ENCODE measurements at places on chromosomes 13 and 19.

DNA sequence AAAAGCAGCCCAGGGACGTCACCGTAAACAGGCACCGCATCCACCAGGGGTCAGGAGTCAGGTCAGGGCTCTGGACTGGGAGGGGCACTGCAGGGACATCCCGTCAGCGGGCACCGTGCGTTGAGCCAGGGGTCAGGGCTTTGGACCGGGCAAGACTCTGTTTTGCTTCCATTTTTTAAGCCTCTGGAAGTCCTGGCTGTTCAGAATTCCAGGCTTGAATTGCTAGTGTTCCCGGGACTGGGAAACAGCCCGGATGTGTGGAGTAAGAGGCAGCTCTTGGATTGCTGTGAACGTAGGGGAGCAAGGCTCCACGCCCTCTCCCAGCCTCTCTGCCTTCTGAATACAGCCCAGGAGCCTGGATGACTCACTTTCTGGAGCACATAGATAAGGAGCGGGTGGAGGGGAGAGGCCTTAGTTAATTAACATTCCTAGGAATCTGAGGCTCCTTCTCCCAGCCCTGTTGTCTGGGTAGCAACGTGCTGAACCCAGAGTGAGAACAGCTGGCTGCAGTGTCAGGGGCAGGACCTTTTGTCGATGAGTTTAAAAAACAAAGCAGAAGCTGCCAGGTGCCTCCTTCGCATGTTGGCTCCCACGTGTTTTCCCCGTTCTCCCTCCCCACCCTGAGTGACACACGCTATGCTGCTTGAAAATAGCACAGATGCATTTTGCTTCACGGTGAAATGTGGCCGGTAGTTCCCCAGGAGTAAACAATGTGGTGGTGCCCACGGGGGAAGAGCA lies 21.9 kb downstream of the ATP11A start:
- no peak for DNase-seq

- DNase-seq: no peak
Measured at GRCh38 chr13:26606631-26607030, 49.1 kb downstream of the WASF3 start.

DNA sequence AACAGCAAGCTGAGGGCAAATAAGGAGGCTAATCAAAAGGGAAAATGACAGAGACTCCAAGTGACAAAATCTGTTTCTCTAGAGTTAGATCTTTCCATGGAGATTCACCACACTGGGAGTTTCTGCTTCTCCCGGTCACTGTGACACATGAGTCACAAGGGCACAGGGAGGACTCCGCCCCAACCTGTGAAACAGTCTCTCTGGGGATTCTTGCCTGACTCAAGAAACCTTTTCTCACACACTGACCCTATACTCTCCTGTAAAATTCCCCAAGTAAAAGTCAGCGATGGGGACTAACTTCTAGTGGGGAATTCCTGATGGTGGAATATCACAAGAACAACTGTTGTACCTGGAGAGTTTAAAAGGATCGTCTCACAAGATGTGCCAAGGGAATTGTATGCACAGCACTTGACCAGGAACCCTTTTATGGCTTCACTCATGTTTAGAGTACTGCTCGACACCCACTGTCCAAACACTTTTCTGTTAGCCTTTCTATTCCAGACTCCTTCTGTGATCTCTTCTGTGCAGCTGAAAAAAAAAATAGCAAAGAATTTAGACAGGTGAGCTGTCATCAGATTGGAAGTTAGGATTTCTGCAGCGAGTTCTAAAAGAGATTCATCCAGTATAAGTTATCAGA lies 46.8 kb upstream of the URAD start:
- no peak for DNase-seq

- peak; percentile 78 for DNase-seq
Measured at GRCh38 chr19:14632286-14632685, 42.4 kb downstream of the ADGRE3 start.

DNA sequence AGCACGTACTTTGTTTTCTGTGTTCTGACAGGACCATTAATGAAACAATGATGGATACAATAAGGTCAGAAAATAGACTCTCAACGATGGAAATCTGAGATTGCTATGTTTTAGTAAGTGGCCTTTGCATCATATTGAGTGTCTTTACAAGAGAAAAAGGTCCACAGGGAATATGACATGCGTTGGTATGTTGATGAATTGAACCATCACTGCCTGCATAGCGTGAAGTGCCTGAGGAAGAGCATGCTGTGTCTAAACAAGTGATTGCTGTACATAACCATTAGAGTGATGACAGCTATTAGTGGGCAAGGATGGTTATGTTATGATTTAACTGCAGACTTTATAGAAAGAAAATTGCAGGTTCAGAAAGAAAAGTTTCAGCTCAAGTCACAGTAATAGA lies 623.2 kb downstream of the SLITRK5 start:
- no peak for DNase-seq

GRCh38 chr13:114130837-114131582 lies 1.4 kb downstream of the RASA3 start:
- DNase-seq: peak; percentile 66

GRCh38 chr13:98856983-98857382 lies 104.5 kb upstream of the SLC15A1 start:
- DNase-seq: no peak

DNA sequence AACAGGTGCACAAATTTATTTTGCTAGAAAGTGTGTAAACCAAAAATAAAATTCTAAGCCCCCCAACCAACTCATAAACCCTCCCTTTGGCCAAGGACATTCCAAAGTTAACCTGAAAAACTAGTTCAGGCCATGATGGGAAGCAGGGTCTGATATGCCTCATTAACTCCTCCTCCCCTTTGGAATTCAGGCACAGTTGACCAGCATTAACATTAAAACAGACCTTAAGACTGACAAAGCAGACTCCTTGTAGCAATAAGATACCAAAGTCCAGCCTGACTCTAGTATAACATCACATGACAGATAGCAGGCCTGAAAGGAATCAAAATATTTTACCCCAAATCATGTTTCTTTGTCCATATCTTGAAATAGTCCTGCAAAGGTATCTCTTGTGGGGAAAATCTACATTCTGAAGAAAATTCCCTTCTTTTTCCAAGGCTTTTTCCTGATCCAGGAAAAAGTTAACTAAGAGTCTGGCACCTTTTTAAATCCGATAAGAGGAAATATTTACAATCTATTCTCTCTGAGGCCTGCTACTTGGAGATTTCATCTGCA lies 19.7 kb downstream of the NEK5 start:
- DNase-seq: no peak

- DNase-seq: no peak
Measured at GRCh38 chr19:610071-610800, 20.6 kb downstream of the HCN2 start.

GRCh38 chr19:50449236-50449899 lies 16.7 kb downstream of the MYBPC2 start:
- DNase-seq: no peak

DNA sequence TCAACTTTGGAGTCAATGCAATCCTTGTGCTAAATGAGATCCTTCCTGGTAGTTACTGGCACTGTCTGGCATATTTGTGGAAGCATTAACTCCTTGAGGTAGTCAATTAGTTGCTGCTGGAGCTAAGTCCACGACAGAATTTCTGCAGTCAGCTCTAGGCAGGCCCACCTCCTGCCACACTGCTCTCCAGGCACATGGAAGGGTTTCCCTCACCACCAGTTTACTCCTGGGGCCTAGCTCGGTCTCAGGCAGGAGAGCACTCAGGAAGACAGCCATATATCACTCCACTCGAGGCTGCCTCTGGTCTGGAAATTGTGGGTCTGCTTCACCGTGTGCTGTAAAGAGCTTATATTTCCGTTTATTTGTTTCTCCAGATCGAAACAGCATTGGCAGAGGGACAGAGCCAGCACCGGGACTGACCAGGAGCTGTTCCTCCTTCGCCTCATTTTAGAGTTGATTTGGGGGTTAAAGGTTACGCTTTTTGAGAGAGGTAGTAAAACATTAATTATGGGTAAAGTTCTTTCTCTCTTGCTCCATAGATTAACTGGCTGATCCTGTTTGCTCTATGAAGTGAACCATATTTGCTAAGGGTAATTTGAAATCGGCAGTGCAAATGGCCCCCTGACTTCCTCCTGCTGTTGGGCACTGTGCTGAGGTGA lies 20.6 kb upstream of the GTF3A start:
- no peak for DNase-seq

GRCh38 chr19:46715975-46716671 lies 791 bp downstream of the PRKD2 start:
- no peak for DNase-seq

DNA sequence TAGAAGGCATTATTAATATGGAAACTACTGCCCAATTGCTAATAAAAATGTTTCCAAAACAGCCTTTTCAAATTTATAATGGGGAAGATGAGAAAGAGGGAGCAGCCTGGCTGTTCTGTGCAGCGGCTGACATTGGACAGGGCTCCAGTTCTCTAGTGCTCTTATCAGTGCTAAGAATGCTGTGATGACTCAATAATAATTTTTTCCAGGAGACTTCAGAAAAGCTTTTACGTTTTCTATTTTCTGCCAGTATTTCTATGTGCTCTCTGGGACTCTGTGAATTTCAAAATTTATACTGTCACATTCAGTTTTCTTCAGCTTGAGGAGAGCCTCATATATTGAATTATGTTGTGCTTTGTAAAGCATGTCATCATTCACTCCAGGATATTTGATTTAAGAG lies 209.6 kb downstream of the VWA8 start:
- no peak for DNase-seq

DNA sequence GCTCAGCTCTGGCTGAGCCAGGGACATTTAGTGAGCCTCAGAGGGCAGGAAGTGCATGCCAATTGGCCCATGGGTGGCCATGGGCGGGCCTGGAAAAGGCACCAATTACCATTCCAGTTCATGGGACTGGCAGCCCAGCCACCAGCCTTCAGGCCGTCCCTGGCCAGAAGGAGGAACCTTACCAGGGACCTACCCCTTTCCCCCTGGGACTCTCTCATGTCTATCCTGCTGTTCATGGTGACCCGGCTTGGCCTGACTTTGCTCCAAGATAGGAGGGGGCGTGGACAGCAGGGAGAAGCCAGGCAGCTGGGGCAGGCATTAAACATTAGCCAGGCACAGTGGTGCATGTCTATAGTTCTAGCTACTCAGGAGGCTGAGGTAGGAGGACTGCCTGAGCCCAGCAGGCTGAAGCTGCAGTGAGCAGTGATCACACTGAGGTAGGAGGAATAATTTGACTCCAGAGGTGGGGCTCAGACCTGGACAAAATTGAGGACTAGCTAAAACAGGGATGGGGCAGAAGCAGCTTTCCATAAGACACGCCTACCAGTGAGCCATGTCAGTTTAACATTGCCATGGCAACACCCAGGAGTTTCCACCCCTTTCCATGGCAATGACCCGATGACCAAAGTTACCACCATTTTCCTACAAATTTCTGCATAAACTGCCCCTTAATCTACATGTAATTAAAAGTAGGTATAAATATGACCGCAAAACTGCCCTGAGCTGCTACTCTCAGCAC lies 14.3 kb upstream of the ZNF426 start:
- DNase-seq: no peak

DNA sequence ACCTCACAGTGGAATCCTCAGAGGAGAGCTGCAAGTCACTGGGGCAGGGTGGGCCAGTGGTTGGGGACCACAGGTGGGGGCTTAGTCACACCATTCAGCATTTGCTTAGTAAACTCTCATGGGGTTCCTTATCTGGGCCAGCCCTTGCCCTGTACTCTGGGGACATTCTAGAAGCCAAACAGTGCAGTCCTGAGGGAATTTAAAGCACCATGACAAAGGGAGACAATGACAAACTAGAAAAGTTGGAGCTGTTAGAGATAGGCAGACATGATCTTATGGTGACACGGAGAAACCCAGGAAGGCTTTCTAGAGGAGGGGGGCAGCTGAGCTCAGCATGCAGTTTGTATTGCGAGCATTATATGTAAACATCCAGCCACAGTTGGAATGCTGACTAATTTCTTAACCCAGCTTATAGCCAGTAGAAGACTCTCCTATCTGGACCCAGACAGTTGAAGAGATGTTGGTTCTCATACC lies 87.6 kb downstream of the ZNF429 start:
- DNase-seq: no peak

DNA sequence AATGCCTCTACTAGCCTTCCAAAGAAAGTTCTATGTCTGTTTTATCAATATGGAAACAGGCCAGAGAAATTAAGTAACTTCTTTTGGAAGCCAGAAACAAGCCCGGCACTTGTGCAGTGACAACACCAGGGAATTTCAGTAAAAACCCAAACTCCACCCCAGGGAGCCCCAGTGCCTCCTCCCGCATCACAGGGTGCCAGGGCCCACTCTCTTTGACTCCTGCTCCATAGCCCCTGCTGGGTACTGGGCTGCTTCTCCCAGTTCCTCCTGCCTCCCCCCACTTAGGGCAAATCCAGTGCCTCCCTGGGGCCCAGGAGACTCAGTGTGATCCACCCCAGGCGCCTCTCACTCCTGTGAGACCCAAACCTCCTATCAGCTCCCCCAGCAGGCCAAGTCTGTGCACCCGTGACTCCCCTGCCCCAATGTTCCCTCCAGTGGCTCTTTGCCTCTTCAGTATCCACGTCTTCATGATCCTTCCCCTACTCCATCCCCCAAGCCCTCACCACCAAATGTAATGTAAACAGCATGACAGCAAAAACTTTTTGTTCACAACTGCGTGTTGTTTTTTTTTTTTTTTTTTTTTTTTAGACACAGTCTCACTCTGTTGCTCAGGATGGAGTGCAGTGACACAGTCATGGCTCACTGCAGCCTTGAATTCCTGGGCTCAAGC lies 2.3 kb upstream of the FFAR3 start:
- no peak for DNase-seq

DNA sequence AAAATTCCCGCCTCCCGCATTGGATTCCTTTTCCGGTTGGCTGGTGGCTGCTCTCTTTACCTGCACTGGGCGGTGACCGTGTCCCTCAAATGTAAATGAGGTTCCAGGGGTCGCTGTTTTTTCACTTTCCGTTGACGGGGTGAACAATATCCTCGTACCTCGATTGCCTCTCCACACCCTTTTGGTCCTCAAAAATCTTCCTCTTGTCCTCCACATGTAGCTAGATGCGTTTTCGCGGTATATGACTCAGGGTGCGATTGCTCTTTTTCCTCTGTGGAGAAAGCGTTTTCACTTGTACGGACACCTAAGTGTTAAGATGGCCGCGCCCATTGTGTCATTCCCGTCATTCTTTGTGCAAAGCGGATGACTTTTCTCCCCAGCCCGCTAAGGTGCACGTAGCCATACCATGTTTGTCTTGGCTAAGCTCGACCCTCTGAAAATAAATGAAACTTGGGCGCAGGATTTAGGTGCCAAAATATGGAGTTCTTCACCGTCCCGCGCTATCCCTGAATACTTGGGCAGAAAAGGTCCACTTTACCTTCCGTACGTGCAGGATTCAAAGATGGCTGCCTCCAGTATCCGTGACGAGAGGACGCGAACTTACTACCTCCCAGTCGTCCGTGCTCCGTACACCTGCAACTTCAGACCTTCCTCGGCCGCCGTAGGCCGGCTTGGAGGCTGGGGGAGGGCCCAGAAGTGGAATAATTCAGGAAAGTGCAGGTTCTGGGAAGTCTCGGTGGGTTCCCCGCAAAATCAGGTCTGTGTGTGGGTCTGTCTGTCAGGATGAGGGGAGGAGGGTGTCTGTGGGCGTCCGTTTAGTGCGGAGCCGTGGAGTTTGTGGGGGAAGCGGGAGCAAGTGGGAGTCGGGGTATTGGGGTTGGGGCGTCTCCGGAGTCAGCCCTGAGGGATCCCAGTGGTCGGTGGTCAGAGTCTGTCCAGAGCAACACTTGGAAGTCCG lies at the start of gene ZNF613:
ZNF613 (plus strand) TSS at position 689 of the 958 bp plus-strand sequence. CDS start 8,749 bp downstream, outside the sequence.
- DNase-seq: peak; percentile 88
